ENCODE measurements at places on chromosomes 3 and 15.
A peak's percentile ranks its signal among the peaks of the same experiment; 100 is the strongest.

GRCh38 chr3:172915911-172916514 lies 165.5 kb downstream of the ECT2 start:
- DNase-seq, result no peak

GRCh38 chr15:75008629-75009326 lies 13.4 kb downstream of the SCAMP5 start:
- no peak for DNase-seq

DNA sequence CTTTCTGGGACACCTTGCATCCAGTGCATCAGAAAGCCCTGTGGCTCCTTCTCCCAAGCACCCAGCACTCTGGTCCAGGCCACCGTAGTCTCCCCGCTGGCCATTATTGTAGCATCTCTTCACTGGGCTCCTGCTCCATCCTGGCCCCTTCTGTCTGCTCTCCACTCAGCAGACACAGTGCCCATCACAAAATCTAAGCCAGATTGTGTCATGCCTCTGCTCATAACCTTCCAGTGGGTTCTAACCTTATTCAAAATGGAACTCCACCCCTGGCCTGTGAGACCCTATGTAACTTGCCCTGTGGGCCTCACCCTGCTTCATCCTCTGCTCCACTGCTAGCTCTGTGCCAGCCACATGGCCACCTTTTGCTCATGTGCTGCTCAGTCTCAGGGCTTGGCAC lies 31.7 kb upstream of the PRR23E start:
- no peak for DNase-seq

DNA sequence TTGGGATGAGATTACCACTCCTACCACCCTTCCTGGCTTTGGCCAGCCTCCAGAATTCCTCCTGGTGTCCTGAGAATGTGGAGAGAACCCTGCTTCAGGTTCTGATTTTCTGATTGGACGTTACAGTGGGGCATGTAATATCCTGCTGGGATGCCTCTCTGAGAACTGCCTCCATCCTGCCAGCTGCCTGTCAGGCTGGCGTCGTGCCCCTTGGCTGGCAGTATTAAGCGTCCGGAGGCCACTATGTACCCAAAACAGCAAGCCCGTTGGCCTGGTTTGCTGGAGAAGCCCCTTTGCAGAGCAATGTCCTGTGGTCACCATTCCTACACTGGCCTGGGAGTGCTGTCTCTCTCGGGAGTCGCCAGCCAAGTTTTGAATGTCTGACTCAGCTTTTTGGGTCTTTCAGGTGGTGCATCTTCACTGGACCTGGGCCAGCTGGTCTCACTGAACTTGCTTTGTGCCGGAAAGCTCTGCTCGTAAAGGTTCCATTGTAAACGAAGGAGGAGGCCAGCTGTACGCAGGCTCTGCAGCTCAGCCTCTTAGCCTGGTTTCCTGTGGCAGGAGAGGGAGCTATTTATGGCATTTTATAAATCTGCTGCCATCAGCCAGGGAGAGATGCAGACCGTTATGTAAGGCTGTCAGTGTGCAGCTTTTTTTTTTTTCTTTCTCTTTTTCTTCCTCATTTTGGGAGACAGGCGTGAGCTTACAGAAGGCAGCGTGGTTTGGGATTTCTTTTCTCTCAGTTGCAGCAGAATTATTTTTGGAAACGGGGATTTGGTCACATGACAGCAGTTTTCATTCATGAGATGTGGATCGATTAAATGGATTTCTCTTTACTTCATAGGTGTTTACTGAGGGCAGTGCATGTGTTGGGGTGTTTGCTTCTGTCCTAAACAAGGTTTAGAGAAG lies 19.0 kb upstream of the TRAK1 start:
- DNase-seq, result peak; percentile 73

DNA sequence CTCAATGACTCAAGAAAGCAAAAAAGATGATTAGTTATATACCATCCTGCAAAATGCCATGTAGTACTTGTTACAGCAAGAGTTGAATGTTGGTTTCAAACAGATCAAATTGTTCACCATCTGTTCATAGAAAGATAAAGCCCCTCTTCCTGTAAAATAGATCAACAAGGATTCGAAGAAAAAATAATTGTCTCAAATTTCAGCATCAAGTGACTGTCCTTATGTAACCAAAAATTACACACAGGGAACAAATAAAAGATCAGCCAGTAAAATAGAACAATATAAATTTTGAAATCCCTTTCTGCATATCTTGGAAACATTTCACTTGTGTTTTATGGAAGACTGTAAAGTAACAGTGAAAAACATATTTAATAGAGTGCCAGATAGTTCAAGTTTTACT lies 165.1 kb upstream of the STAC start:
- DNase-seq, result no peak

- no peak for DNase-seq
Observed at GRCh38 chr15:69656271-69657030, 203.8 kb downstream of the RPLP1 start.

DNA sequence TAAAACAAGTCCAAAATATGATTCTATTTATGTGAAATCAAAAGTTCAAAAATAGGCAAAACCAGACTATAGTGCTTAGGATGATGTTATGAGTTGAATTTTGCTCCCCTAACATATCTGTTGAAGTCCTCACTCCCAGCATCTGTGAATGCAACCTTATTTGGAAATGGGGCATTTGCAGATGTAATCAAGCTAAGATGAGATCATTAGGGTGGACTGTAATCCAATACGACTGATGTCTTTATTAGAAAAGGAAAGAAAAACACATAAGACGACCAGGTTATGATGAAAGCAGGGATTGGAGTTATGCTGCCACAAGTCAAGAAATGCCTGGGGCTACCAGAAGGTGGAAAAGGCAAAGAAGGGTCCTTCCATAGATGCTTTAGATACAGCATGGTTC lies 110.5 kb upstream of the CCDC39 start:
- no peak for DNase-seq

GRCh38 chr3:11551036-11551435 lies 92.7 kb downstream of the VGLL4 start:
- peak; percentile 56 for DNase-seq

DNA sequence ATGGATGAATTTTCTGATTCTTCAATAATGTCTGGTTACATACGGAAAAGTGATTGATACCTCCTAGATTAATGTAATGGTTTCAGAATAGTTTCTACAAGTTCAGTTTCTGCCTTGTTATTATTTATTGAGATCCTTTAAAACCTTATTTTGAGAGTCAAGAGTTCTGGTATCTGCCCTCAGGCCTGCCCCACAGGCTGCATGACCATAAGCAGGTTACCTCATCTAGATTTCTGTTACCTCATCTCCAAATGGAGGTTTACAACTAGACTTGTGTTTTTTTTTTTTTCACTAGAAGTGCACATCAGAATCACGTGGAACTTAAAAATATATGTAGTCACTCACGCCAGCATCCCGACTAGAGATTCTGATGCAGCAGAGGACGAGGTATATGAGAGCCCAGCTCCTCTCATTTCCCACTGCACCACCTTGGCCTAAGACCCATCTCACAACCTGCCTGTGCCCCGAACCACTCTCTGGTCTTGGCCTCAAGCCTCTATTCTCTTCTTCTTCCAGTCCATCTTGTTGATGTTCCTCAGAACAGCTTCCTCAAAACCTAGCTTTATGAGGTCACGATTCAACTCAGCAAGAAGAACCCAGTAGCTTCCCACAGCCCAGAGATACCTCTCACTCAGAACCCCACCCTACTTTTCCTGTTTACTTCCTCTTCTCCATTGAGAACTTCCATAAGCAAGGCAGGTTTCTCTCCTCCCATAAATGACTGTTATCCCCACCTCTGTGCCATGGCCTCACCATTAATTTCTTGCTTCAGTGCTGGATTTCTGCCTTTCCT lies 353.4 kb downstream of the CHST2 start:
- no peak for DNase-seq

- DNase-seq, result peak; percentile 47
Observed at GRCh38 chr3:106824856-106825255, 552.4 kb upstream of the CCDC54 start.

- DNase-seq, result no peak
Observed at GRCh38 chr15:94417501-94418293, 186.3 kb downstream of the MCTP2 start.

GRCh38 chr3:110419096-110419495 lies 652.5 kb upstream of the NECTIN3 start:
- DNase-seq, result peak; percentile 24

DNA sequence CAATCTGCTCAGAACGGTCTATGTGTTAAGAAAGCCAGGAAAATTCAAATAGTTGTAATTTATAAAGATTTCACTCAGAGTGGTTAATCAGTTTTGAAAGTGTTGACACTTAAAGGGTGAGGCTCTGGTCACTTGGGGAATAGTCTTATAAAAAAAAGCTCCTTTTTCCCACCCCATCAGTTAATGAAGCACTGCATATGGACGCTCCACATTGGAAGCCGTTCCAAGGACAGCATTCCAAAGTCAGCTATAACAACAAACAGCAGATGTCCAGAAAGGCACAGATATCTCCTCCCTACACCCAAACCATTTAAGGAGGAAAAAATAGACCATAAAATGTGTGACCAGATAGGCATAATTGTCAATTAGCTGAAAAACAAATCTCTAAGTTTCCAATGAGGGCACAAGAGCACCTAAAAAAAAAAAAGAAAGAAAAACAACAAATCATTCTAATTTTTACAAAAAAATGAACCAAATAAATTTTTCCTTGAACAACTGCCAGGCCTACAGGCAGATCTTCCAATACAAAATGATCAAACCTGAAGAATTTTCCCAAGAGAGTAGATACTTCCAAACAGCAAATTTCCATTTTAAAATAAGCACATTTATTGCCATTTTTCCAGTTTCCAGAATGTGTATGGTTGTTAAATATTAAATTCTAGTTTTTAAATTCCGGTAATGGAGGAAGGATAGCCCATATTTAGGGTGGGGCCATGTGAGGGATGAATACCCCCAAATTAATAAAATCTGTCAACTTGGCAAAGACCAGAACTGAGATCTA lies 198.3 kb downstream of the ERC2 start:
- DNase-seq, result peak; percentile 6

DNA sequence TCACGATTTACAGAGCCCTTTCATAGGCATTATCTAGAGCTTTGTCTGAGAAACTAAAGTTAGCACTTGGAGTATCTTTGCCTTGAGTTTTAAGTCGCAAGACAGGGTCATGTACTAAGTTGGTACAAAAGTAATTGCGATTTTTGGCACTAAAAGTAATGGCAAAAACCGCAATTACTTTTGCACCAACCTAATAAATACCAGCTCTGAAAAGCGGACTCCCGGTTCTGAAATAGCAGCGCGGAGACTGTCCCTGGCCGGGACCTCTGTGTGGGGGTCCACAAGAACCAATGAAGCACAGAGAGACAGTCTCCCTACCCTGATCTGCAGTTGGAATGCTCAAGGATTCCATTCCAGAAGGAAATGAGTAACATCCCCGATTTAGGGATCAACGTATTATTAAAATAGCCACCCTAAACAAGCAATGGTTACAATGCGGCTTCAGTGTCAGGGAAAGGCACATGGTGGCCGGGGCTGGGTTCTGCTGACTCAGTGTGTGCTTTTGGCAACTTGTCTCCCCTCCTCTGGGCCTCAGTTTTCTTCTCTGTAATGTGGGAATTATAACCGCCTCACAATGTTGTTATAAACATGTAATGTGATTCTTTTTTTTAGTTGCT lies 150.3 kb upstream of the MCTP2 start:
- DNase-seq, result no peak

DNA sequence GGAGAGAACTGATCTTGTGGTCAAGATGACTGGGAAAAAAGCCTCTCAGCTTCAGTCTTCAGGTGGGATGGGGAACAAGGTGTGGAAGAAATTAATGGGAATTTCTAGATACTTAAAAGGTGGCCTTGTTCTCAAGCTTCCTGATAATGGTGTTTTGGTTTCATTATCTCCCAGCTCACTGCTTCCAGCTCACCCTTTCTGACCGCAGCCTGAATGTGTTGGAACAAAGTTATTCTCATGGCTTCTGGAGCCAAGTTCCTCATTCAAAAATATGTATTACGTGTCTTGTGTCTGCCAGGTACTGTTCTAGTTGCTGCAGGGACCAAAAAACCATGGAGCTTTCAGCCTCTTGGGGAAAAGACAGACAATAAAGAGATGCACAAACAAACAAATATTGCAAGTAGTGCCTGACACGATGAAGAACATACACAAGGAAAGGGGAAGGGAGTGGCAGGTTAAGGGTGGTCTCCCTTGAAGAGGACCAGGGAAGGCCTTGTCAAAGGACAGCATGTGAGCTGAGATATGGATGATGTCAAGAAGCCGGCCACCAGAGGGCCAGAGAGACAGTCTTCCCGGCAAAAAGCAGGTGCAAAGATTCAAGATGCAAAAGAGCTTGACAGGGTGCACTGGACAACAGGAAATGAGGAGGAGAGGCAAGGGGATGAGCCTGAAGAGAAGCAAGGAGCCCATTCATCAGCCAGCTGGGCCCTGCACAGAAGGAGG lies 35.5 kb downstream of the ARRDC4 start:
- DNase-seq, result no peak

GRCh38 chr3:77873598-77873997 lies 833.7 kb downstream of the ROBO2 start:
- no peak for DNase-seq

GRCh38 chr3:168581771-168582225 lies 486.1 kb upstream of the GOLIM4 start:
- no peak for DNase-seq

GRCh38 chr3:55624238-55624637 lies 137.1 kb upstream of the WNT5A start:
- DNase-seq, result no peak

DNA sequence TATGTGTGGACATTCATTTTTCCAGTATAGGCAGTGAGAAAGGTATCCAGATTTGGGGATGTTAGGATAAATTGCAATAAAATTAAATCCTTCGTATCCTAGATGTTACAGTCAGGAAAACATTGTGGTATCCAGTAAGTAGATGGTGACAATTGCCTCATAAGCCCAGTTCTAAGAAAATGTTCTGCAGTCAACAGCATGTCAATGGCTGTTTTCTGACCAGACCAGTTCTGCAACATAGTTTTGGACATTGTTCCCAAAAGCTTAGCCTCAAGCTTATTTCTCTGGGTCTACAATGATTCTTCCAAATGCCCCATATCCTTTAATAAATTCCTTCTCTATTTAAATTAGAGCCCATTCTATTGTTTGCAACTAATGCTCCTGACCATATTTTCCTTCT lies 480.7 kb downstream of the FHIT start:
- DNase-seq, result no peak

DNA sequence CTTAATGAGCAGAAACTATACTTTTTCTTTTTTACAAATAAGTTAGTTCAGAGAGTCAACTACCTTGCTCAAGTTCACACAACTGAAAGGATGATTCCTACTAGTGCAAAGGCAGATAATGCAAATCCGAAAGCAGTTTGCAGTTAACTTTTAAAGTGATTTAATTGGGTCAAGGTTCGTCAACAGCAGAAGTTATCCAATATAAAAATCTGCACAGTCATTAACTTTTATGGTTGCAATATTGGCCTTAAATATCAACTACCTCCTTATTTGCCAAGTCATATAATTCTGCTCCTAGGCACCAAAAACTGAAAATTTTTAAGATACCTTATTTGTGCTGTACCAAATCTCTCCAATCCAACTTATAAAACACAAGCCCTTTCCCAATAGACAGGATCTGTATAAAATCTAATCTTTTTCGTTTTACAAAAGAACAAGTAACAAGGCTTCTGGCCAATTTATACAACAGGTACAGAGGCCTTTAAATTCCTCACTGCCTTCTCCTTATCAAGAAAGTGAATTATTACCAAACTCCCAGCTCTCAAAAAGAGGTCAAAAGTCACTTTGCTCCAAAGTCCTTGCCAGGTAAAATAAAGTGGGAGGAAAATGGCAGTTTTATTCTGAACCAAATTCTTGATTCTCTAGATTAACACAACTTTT lies 416.6 kb upstream of the NECTIN3 start:
- DNase-seq, result no peak
